ENCODE measurements at places on chromosomes 6 and 20. TPM values are rescaled to one million over a fixed set of nuclear protein-coding genes. Genes with fewer than 3 reads are reported as not detected.

- no peak for DNase-seq
- H3K27ac ChIP-seq: no peak overlapping the region
- no peaks in the 10 kb centered on the region for H3K27me3 ChIP-seq
- H3K4me1 ChIP-seq: no peaks in the 10 kb centered on the region
- H3K36me3 ChIP-seq: no peaks in the 10 kb centered on the region
Measured at GRCh38 chr20:63303095-63303666, 10.2 kb downstream of the COL20A1 start.

The LAMA5 gene
- 342 TPM for total RNA-seq

The HCRTR2 gene
- total RNA-seq: not detected

GRCh38 chr6:138817799-138818198 is 21.9 kb downstream of the ECT2L start:
- peaks cover 5% of the 10 kb centered on the region for H3K4me1 ChIP-seq
- peak; percentile 93 for DNase-seq
- H3K4me3 ChIP-seq: no peak overlapping the region
- H3K27me3 ChIP-seq: no peaks in the 10 kb centered on the region

The ADAM33 gene
- total RNA-seq: 4.3 TPM

DNA sequence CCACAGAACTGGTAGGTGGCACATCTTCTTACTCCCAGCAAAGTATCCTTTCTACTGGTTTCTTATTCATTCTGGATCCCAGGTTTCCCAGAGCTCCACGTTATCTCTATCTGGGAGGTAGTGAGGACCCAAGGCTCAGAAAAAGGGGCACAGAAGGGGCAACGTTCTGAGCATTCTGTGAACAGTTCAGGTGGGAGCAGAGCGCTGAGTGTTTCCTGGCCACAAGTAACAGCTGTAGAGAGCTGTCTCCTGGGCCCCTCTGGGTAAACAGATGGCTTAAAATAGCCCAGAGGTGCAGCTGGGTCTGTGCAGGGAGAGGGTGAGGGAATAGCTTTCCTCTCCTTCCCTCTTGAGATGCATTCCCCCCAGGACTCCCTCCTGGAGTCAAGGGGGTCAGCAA is 2.1 kb downstream of the APOBEC2 start:
- no peak for DNase-seq
- H3K27me3 ChIP-seq: no peaks in the 10 kb centered on the region
- peaks cover 10% of the 10 kb centered on the region for H3K4me1 ChIP-seq

The RIMS4 gene
- total RNA-seq: 0.13 TPM

The OTOR gene
- not detected for total RNA-seq

DNA sequence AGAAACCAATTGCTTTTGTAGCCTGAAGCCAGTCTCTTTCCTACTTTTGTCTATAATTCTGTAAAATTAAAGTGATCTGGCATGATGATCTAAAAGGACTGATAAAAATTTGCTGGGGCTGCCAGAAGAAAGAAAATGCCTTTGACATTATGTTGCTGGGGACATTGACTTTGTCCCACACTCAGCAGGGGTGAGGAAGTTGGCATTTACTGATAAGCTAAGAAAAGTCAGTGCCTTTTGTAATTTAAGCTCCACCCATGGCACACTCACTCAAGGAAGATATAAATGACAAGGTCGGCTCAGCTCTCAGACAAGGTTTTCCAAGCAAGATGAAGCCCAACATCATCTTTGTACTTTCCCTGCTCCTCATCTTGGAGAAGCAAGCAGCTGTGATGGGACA is at the start of gene SEMG1:
SEMG1 (plus strand) TSS at position 309 of the 400 bp plus-strand sequence; CDS start at position 330, 21 bp downstream.
- no peaks in the 10 kb centered on the region for H3K36me3 ChIP-seq
- no peaks in the 10 kb centered on the region for H3K27me3 ChIP-seq
- no peak within 1 kb of the TSS for H3K27ac ChIP-seq

DNA sequence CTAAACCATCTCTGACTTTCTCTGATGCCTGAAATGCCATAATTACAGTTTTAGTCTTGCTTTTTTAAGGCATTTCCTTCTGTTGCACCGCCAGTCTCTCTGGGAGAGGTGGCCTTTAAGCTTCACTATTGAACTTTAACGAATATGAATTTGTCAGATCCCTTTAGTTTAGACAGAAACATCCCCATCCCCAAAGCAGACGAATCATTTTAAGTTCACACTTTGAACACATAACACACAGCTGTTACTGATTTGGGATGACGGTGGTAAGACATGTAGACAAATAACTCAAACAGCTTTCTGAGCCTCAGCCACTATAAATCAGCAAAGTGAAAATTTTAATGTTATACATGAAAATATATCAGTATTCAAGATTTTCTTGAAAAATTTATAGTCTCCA is 7.2 kb upstream of the IPCEF1 start:
- no peaks in the 10 kb centered on the region for H3K36me3 ChIP-seq
- H3K27ac ChIP-seq: no peak overlapping the region
- H3K27me3 ChIP-seq: no peaks in the 10 kb centered on the region
- no peak overlapping the region for H3K4me3 ChIP-seq
